ENCODE measurements at places on chromosomes 12 and 14. TPM values are rescaled to one million over a fixed set of nuclear protein-coding genes. Genes with fewer than 3 reads are reported as not detected.

The EIF2S3B gene
- 0.96 TPM for total RNA-seq

The PLEKHH1 gene
- total RNA-seq = 13.6 TPM

The SYT10 gene
- not detected for total RNA-seq

The TAS2R13 gene
- 2.6 TPM for total RNA-seq

The KRT74 gene
- not detected for total RNA-seq

The HECTD1 gene
- 93.9 TPM for total RNA-seq

The RNF212B gene
- total RNA-seq = not detected

The SALL2 gene
- 10.9 TPM for total RNA-seq

The NRL gene
- 2.3 TPM for total RNA-seq

The C1RL gene
- 70.4 TPM for total RNA-seq

The SLC17A8 gene
- not detected for total RNA-seq

The MANSC4 gene
- total RNA-seq = not detected

The CLEC2B gene
- total RNA-seq = 3.9 TPM

The TAS2R42 gene
- not detected for total RNA-seq

The CDCA4 gene
- total RNA-seq = 24.9 TPM

The SIX4 gene
- 35.7 TPM for total RNA-seq

The C12orf54 gene
- total RNA-seq = not detected

The FRMD6 gene
- 42.9 TPM for total RNA-seq

The PGF gene
- 11.7 TPM for total RNA-seq

The DRAM1 gene
- 6.2 TPM for total RNA-seq

The KRT85 gene
- total RNA-seq = not detected

The MAP1LC3B2 gene
- 1.4 TPM for total RNA-seq

The VTI1B gene
- 131 TPM for total RNA-seq

The NYNRIN gene
- total RNA-seq = 15.1 TPM

The PPP4R4 gene
- not detected for total RNA-seq

The KITLG gene
- total RNA-seq = 15.8 TPM

The TNFAIP2 gene
- total RNA-seq = 291 TPM

The RND1 gene
- total RNA-seq = 4.0 TPM

The FOXA1 gene
- total RNA-seq = 42.6 TPM

The SLC25A47 gene
- total RNA-seq = not detected

The HOXC4 gene
- 3.8 TPM for total RNA-seq

The TOX4 gene
- 50.6 TPM for total RNA-seq

The ADAM20 gene
- total RNA-seq = 0.94 TPM

The ART4 gene
- total RNA-seq = not detected

The INHBC gene
- total RNA-seq = not detected

The LGALS3 gene
- total RNA-seq = 122 TPM

The SRRM4 gene
- not detected for total RNA-seq

The GPRC5D gene
- not detected for total RNA-seq

The KLRC3 gene
- not detected for total RNA-seq

The SAMD15 gene
- total RNA-seq = 7.8 TPM

The HOXC12 gene
- 0.28 TPM for total RNA-seq

The TMTC1 gene
- total RNA-seq = 3.1 TPM

The SLC38A4 gene
- not detected for total RNA-seq

The FOXG1 gene
- total RNA-seq = not detected

The LRP1-AS gene
- total RNA-seq = not detected

The GABARAPL1 gene
- 85.6 TPM for total RNA-seq

The FGF6 gene
- total RNA-seq = not detected

The BDKRB2 gene
- total RNA-seq = 0.28 TPM

The SPRYD4 gene
- 3.2 TPM for total RNA-seq

The SPIC gene
- not detected for total RNA-seq

The VCPKMT gene
- total RNA-seq = 9.4 TPM

The PAN2 gene
- 78.1 TPM for total RNA-seq

The GUCY2C gene
- total RNA-seq = not detected

The ZNF891 gene
- 2.4 TPM for total RNA-seq

The APOLD1 gene
- 23.3 TPM for total RNA-seq

The FZD10 gene
- total RNA-seq = not detected

The GMFB gene
- 32.2 TPM for total RNA-seq

The MUCL1 gene
- not detected for total RNA-seq

All from PC-9 (cell line).